ENCODE measurements at places on chromosomes 1 and 21.

GRCh38 chr21:31455506-31455905 lies 111.4 kb upstream of the TIAM1 start:
- DNase-seq: no peak

DNA sequence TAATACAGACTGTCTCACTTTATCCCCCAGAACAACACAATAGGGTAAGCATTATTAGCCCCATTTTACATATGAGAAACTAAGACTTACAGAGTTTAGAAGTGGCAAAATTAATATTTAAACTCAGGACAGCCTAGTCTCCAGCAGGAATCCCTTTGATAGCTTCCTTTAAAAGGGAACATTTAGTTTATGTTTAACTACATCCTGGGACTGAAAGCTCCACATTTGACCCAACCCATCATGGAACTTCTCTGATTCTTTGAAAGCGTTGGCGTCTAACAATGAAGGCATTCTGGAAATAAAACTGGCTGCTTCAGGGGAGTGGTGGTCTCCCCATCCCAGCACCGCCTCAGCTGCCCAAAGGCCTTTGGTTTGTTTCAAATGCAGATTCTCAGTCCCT lies 250.6 kb upstream of the NFIA start:
- no peak for DNase-seq

DNA sequence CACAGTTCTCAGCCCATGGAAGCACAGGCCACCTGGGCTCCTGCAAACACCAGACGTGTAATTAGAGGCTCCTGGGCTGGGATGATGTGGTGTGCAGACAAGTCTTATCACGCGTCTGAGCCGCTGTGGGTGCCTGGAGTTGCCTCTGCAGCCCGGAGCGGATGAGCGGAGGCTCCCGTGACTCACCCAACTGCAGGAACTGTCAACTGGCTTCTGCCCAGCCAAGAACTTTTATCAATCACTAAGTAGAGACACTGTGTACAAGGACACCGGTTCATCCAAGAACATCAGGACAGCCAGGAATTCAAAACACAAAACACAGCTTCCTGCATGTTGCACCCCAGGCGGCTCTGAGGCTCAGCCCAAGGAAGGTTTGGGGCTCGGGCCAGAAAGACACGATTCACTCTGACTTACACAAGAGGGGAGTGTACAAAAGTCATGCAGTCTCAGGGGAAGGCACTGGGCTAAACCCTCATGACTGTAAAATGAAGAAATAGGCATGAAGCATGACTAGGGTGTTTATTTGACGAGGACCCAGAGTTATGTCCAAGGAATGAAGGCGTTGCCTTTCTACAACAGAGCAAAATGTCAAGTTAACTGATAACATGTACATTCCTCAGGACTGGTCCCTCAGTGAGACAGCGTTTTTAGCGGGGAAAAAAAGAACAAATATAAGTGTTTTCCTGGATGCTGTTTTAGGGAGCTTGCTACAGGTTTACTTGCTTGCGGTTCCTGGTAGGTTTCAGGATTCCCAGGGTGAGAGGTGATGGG lies 21.1 kb downstream of the ERRFI1 start:
- peak; percentile 99 for DNase-seq

GRCh38 chr1:222106377-222106776 lies 364.5 kb upstream of the DUSP10 start:
- DNase-seq: no peak

DNA sequence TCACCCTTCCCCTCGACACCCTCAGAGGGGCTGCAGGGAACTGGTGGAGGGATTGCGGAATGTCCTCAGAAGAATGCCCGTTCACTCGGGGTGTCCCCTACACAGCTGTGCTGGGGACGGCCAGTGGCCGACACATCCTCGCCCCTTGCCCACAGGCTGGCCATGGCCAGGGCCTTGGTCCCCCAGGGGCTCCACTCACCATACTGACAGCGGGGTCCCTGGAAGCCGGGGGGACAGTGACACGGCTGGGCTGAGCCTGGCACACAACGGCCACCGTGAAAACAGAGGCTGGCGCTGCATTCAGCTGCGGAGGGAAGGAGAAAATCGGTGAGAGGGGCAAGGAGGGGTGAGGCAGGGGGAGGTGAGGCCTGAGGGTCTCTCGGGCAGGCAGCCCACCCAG lies 31.7 kb downstream of the MEGF6 start:
- DNase-seq: no peak

- no peak for DNase-seq
These were observed 30.4 kb downstream of the RIMS3 start for GRCh38 chr1:40634901-40635655.

DNA sequence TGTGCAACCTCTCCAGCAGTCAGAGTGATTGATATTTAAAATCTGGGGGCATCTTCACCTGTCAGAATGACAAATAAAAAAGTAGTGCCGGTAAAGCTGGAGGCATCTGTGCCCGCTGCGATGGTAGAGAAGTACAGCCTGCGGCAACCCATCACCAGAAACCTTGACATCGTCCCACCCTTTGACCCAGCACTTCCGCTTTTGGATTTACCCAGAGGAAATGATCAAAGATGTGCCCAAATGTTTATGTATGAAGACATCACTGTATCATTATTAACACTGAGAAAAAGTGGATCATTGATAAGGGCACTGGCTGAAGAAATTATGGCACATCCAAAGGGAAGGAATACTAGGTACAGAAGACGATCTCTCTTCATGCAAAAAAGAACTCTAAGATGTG lies 96.0 kb downstream of the PGBD5 start:
- no peak for DNase-seq

DNA sequence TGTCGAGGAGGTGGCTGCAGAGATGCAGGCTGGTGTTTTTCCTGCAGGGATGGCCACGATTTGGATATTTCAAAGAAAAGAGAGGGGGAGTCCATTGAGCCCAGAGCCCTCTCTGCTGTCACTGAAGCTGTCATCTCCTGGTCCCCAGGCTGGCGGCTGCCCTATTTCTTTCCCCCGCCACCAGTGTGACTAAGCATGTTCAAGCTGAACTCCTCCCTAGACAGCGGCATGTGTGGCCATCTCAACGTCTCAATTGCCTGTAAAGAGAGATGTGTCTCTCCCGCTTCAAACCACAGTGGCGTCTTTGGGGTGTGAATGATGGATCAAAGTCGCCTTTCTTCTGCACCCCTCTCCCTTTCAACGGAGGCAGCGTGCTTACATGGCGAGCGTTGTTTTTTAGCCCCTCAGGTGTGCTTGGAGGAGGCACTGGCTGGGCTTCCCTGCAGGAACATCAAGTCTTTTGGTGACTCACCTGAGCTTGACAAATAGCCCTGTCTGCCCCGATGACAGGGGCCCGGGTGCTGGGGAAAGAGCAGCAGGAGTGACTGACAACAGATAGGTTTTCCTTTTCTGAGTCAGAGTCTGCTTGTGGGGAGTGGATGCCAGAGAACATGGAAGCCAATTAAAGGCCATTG lies 346.4 kb upstream of the AJAP1 start:
- no peak for DNase-seq

GRCh38 chr1:76503100-76503499 lies 364.2 kb upstream of the ST6GALNAC5 start:
- no peak for DNase-seq

- no peak for DNase-seq
These were observed 61.8 kb upstream of the PTGFRN start for GRCh38 chr1:116847688-116848531.

DNA sequence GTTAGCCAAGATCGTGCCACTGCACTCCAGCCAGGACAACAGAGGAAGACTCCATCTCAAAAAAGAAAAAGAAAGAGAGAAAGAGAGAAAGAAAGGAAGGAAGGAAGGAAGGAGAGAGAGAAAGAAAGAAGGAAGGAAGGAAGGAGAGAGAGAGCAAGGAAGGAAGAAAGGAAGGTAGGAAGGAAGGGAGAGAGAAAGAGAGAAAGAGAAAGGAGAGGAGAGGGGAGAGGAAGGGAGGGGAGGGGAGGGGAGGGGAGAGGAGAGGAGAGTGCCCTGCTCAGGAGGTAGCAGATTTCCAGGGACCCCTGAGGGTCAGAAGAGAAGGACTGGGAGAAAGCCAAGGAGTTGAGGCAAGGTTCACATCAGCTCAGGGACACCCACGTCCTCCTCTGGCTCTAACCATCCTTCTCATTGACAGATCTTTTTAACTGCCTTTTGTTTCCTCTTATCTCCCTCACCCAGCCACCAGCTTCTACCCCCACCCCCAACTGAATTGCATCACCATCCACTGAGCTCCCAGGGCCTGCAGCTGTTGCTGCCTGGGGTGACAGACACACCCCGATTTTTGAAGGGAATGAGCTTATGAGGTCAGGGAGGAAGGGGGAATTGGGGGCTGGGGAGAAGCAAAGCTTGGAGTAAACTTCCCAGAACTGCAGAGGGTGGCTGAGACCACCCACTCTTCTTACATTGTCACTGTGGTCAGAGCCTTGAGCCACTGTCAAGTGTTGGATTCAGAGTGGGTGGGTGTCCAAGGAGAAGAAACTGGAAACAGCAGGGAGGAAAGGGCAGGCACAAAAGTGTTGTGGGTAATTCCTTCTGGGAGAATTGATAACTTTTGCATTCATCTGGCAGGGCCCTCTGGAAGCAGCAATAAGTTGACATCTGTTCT lies 91.6 kb downstream of the GLUL start:
- no peak for DNase-seq

- DNase-seq: no peak
These were observed 2.6 kb downstream of the STXBP3 start for GRCh38 chr1:108749081-108749480.

DNA sequence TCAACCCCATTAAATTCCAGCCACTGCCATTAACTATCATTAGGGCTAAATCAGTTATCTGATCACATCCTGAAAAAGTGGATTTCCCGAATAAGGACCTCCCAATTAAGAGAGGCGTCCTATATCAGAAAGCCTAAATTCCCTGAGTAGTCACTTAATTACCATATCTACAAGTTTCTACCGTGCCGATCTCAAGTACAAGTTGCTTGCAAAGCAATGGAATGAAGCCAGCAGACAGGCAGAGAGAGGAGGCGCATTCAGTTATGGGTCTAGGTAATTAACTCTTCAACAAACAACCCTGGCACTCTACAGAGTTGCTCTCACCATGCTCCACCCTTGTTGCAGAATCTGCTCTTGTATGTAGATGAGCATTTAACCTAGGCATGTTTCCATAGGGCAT lies 494.6 kb upstream of the RUNX1 start:
- DNase-seq: no peak

DNA sequence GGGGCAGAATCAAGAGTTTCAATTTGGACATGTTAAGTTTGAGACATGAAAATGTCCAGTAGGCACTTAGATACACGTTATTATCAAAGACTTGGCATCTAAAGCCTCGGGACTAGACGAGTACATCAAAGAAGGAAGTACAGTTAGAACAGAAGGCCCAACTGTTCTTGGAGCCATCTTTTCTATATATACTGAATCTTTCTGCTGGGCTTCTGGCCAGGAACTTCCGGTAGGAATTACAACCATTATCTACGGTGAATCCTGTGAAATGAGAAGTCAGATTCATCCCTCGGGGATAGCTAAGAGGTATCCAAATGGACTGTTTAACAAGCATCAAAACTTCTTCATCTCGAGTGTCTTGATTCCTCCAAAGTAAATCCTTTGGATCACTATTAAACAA lies 34.4 kb upstream of the NRDC start:
- no peak for DNase-seq

DNA sequence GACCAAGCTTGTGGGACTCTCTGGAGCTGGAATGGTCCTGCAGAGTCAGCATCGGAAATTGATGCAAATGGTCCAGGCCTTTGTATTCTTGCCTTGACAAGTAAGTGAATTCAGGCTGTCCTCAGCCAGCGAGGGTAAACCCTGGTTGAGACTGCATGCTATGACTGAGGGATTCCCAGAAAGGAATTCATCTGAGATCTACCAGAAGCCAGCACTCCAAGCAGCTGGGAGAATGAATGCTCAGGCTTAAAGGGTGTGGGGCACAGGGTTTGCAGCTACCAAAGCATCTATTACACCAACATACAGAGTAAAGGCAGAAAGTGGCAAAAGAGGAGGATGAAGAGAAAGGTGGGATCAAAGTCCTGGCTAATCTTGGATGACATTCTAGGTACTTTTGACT lies 257.0 kb upstream of the LYPLAL1 start:
- DNase-seq: no peak

- no peak for DNase-seq
These were observed 9.0 kb upstream of the SRM start for GRCh38 chr1:11068600-11069473.

DNA sequence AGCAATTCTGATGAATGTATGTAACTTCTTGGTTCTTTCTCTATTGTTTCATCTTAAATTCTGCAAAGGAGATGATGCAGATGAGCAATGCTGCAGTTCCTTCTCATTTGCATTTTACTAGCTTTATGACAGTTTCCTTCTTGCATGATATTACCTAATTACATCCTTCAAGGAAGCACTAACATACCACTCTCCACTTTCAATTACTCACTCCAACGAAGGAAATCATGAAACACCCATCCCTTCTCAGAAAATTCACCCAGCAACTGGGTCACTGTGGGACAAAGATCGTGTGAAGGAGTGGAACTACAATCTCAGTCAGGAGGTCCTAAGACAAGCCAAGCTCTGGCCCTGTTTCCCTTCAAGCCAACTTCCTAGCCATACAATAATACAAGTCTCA lies 142.3 kb downstream of the CHD1L start:
- DNase-seq: no peak

GRCh38 chr1:27605796-27606707 lies 2.1 kb upstream of the AHDC1 start:
- no peak for DNase-seq

DNA sequence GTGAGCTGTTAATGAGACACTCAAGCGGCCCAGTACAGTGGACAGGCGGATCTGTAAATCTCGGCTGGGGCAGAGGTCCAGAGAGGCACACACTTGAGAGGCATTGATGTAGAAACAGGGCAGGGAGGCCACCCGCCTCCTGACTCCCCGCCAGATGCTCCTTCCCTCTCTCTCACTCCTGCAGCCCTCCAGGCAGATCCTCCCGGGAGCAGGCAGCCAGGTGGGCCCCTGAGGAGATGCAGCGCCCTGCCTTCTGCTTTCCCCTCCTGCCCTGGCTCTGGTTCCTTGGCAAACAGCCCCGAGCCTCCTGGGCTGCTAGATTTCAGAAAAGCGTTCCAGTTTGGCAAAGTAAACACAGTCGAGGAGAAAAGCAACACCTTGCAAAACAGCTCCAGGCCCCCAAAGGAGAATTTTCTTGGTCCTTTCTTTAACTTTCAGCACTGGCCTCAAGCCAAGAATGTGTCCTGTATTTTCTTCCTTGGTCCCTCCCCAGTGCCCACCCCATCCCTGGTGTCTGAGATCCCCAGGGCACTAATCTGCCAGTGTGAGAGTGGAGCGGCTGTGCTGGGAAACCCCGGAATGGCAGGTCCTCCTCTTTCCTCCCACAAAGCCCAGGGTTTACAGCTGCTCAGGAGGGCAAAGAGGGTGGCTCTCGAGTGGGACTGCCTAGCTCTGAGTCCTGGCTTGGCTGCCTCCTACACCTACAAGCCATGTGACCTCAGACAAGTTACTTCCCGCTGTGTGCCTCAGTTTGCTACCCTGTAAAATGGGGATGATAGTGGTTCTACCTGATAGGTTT lies 29.4 kb upstream of the IFNLR1 start:
- no peak for DNase-seq

- no peak for DNase-seq
These were observed 109.1 kb upstream of the LMO4 start for GRCh38 chr1:87219626-87220025.

- no peak for DNase-seq
These were observed 481.8 kb downstream of the USP25 start for GRCh38 chr21:16211339-16212303.

Measured in vagina (tissue), 2 donors.